Ovary (tissue), 10 donors: ENCODE measurements at places on chromosomes 16 and 17.

DNA sequence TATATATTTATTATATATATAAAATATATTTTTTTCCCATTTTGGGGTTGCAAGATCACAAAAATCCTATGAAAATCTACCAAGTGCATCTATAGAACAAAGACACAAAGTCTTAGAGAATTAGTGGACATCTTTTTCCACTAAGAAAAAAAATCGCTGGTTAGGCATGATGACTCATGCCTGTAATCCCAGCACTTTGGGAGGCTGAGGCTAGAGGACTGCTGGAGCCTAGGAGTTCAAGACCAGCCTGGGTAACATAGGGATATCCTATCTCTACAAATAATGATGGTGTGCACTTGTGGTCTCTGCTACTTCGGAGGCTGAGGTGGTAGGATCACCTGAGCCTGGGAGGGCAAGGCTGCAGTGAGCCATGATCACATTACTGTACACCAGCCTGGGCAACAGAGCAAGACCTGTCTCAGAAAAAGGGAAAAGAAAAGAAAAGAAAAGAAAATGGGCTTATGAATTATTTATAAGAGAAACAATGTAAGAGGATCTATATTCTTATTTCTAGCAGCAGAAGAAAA is 185.1 kb upstream of the PSMD7 start:
- DNase-seq = no peak

DNA sequence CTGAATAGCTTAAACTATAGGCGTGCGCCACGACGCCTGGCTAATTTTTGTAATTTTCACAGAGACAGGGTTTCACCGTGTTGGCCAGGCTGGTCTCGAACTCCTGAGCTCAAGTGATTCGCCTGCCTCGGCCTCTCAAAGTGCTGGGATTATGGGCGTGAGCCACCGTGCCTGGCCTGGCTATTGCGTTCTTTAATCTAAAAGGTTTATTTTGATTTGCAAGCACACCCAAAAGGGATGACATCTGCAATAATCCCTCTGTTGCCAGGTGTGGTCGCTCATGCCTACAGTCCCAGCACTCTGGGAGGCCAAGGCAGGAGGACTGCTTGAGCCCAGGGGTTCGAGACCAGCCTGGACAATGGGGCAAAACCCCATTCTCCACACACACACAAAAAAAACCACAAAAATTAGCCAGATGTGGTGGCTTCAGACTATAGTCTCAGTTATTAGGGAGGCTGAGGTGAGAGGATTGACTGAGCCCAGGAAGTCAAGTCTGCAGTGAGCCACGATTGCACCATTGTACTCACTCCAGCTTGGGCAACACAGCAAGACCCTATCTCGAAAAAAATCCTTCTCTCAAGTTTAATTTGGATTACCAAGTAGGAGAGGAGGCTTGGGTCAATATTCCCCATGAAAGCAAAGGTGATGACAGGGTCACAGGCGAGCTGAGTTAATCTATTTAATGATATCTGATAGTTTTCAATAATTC is 144.1 kb downstream of the PARN start:
- DNase-seq = no peak

- peak; percentile 69 for DNase-seq
Measured at GRCh38 chr16:20611975-20612481, 35.9 kb upstream of the ACSM2B start.

- DNase-seq = no peak
Measured at GRCh38 chr16:84879569-84880487, 60.0 kb downstream of the CRISPLD2 start.

- DNase-seq = no peak
Measured at GRCh38 chr17:4100883-4101756, 41.7 kb downstream of the ZZEF1 start.

DNA sequence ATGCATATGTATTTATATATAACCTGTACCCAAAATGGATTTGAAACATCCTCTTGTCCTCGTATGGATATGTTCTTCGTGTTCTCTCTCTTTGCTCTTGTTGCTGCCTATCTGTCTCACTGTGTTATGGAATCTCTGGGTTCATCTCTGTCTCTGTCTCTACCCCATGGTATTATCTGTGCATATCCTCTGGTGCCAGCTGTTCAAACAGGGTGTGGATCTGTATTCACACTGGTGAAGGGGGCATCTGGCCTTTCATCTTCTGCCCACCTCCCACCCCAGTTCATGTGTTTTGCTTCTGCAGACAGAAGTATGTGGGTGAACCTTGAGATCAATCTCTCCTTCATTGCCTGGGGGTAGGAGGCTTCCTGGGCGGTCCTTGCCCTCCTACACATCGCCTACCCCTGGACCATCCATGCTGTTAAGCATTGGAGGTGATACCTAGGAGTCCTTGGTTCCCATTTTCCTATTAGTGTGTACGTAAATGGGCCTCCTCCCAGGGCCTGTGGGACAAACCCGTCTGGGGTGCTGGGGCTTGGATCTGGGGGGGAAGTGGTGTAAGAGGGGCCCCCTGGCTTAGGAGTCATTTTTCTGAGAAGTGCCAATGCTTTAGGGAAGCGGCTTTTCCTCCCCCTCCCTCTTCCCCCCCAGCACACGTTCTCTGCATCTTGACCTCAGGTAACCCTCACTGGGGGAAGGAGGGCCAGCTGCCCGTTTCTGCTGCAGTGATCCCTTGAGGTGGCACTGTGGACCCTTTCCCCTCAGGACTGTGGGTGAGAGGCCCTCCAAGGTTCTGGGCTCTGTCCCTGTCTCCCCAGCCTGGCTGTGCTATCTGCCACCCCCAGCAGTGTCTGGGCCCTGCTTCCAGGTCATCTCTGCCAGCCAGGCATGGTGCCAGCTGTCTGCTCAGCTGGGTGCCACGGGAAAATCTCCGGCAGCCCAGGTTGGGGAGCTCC is 21.1 kb downstream of the RARA start:
- DNase-seq = no peak

- no peak for DNase-seq
Measured at GRCh38 chr17:8924595-8924994, 40.9 kb downstream of the PIK3R5 start.

GRCh38 chr16:85635545-85636140 is 22.5 kb downstream of the GSE1 start:
- DNase-seq = no peak

DNA sequence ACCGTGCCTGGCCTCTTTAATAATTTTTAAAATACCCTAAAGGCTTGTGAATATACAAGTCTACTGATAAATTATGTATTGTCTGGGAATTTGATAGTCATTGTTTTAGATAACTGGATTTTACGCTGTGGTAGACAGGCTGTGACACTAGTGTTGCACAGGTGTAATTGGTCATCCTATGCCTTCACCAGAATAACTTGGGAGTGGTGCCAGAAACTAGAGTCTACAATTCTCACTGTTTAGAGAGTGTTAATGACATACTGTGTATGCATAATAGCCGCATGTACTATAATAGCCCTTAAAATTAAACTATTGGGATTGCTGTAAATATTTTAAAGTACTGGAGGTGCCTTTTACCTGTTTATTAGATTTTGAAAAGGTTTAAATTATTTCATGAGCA is 11.4 kb downstream of the CNEP1R1 start:
- no peak for DNase-seq

GRCh38 chr17:17845046-17845775 is 8.4 kb upstream of the SREBF1 start:
- DNase-seq = peak; percentile 31

- no peak for DNase-seq
Measured at GRCh38 chr17:13460261-13461000, 141.3 kb downstream of the HS3ST3A1 start.

DNA sequence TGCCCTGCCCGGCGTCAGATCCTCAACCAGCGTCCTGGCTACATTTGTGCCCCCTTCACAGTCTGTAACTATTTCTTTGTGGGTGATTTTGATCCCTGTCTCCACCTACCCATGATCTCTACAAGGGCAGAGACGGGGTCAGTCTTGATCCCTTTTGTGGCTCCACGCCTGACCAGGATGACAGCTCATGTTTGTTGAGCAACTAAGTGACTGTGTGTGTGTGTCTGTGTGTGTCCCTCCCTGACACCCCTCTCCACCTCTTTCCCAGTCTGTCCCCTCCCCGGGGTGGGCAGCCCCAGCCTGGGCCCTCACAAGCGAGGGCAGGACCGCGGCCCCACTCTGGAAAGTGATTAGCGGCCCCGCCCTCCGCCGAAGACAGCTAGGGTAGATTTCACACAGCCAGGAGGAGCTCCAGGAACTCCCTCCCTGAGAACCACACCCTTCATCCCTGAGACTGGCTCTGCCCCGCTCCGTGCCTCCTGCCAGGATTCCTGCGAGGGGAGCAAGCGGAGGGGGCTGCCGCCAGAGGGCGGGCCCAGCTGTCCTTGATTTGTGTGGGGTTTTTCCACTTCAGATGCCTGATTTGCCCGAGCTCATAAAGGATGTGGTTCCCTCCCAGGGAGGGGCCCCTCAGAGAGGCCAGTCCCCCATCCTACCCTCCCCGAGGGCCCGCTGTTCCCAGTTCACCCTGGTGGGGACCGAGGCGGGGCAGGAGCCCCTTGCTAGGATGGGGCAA is 5.3 kb upstream of the HS3ST6 start:
- no peak for DNase-seq

GRCh38 chr17:39705786-39706348 is 6.0 kb downstream of the ERBB2 start:
- no peak for DNase-seq

DNA sequence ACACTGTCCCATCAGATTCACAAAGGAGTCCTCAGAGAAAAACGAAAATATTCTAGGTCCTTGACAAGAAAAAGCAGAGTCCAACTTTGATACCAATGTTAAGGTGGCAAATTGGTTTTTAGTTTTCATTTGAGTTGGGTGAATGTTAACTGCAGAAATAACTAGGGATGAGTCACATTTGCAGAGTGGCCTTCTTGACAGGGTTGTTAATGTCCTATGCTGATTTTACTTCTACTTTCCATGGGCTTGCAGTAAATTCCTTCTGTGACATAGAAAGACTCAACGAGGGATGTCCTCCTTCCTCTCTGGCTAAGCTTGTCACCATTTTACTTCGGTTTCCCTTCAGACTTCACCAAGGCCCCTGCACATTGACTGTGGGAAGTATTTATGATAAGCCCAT is 47.2 kb upstream of the ICAM2 start:
- no peak for DNase-seq

- DNase-seq = no peak
Measured at GRCh38 chr16:67661101-67661761, 471 bp downstream of the PARD6A start.

DNA sequence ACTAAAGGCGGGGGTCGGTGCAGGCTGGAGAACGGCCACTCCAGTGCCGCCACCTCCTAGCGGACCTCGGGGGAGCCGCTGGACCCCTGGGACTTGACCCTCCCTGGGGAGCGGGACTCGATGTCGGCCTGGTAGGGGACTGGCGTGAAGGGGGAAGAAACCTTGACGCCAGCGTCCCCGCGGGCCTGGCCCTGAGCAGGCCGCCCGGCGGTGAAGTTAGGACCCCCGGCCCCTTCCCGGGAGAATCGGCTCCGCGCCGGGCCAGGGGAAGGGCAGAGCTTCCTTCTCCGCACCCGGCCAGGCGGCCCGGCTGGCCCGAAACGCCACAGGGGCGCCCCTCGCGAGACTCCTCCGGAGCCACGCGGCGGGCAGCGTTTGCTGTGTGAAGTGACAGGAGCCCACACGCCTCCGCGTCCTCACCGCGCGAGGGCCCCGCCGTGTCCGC is 389 bp downstream of the DUS1L start:
- DNase-seq = no peak

DNA sequence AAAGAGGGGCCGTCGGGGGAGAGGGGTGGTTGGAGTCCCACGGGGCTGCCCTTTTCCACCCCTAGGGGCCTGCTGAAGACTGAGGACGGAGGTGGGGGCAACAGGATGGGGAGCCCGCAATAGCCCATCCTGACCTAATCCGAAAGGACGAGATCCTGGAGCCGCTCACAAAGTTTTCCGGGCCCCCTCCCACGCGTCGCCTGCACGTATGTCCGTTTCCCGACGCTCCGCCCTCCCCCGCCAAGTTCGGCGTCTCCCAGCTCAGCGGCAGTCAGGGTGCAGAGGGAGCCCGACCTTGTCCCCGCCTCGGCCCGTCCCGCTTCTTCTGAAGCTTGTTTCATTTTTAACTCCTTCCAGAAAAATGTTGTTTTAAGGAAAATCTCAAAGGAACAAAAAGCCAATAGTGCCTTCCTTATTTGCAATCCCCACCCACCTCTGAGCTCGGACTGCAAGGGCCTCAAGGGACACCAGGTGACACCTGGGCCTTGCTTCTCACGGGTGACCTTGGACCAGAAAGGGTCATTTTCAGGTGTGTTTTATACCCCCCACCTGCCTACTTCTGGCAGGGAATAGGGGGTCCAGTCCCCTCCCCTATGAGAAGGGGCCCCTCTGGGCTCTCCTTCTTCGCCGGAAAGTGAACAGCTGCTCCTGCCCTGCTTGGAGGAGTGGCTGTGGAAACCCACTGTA is 3.4 kb upstream of the ZNF423 start:
- peak; percentile 85 for DNase-seq

GRCh38 chr17:36918211-36918691 is 19.0 kb upstream of the LHX1 start:
- no peak for DNase-seq

DNA sequence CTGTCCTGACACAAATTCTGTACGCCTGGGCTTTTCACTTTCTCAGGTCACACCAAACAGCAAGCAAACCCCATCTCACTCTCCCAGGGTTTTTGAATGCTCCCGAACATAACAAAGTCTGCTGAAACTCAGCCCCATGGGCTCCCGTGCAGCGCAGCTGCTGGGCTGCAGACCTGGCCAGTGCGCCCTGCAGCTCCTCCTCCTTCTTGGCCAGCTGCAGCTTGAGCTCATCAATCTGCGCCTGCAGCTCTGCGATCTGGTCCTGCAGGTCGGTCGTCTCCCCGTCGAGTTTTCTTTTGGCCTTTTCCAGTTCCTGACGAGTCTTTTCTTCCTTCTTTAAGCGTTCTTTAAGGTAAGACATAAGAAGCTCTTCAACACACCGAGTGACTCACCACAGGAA is 70.5 kb downstream of the NDEL1 start:
- no peak for DNase-seq

DNA sequence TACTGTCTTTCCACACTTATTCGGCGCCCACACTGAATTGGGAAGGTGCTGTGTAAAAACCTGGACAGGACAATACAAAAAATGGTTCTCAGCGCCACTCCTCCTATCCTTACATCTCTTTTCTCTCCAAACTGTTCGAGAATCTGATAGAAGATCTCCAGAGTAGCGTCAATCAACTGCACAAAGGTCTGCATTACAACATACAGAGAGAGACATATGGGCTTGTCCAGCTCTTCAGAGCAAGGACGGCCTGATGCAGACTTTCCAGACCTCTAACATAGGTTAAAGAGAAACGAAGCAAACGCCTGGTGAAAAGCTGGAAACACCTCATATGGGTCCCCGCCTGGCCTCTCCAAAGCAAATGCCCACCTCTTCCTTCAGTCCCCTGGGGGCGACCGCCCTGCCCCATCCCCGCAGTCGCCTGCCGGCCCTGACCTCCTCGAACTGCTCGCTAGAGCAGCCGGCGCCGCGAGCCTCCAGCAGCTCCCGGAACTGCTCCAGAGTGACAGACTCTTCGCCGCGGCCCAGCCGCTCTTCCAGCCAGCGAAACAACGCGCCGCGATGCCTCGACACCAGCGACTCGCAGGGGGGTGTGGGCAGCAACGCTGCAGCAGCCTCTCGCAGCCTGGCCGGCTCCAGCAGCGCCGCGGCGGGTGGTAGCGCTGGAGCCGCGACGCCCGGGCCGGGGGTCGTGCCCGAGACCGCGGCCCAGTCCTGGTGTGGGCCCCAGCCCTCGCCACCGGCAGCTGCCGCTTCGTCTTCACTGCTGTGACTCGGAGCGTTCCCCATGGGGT is 526 bp downstream of the ZZEF1 start:
- DNase-seq = peak; percentile 69
